Calu3 (cell line): ENCODE measurements at places on chromosomes 11 and 22. TPM values are rescaled to one million over a fixed set of nuclear protein-coding genes. Genes with fewer than 3 reads are reported as not detected.
A peak's percentile ranks its signal among the peaks of the same experiment; 100 is the strongest.

FOLR3 gene
- not detected in 2 replicates for total RNA-seq

NCAM1 gene
- 3.7 and 4.6 TPM in 2 replicates for total RNA-seq

TYR gene
- not detected in 2 replicates for total RNA-seq

DNA sequence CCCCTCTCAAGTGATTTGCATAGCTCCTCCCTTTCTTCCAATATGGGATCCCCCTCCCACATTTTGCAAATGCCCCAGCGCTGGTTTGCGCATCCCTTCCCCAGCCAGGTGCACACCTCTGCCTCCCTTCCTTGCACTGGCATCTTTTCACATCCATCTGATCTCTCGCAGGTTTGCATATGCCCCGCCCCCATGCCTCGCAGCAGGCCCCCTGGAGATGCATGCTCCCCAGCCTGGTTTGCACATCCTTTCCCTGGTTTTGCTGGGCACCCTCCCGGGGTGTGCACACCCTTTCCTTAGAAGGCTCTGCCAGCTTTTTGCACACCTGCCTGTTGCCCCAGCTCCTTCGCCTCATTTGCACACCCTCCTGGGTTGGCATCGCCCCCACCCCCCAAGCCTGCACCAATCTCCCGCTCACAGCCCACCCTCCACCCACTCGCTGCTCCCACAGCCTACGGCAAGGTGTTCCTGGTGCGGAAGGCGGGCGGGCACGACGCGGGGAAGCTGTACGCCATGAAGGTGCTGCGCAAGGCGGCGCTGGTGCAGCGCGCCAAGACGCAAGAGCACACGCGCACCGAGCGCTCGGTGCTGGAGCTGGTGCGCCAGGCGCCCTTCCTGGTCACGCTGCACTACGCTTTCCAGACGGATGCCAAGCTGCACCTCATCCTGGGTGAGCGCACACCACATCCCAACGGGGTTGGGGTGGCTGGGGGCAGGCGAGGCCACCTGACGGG is 917 bp downstream of the RPS6KA4 start:
- H3K36me3 ChIP-seq = peaks cover 57% of the 10 kb centered on the region
- peak overlapping the region; percentile 36 for H3K27ac ChIP-seq
- no peak for DNase-seq
- peak overlapping the region; percentile 80 for H3K4me3 ChIP-seq
- H3K4me1 ChIP-seq = peaks cover 35% of the 10 kb centered on the region

DNA sequence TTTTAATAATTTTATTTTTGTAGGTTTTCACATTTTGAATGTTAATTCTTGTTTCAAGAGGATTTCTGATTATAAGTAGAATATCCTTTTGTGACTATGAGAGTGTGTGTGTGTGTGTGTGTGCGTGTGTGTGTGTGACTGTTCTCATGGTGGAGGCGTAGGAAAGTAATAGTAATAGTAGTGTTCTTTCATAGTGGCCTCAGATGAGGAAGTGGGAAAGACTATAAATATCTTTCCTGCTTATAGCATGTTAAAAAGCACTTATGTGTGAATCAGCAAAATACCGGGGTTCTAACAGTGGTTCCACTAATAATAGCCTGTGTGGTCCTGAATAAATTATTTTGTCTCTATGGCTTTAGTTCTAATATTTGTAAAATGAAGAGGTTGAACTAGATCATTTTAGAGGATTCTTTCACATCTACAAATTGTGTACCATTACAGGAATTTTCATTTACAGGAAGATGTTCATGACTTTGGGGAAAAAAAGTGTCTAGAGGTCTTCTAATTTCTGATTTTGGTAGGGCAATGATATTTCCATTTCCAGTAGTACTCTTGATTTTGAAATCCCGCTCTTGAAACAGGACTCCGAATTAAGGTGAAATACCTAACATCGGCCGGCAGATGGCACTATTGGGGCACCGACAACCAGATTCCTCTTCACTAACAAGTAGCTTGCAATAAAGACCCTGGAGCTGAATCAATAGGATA is 29.9 kb upstream of the OR10G7 start:
- H3K27me3 ChIP-seq = peaks cover 30% of the 10 kb centered on the region
- H3K4me3 ChIP-seq = no peak overlapping the region

ASRGL1 gene
- total RNA-seq = 30.3 and 38.7 TPM in 2 replicates

- H3K36me3 ChIP-seq = no peaks in the 10 kb centered on the region
- H3K4me3 ChIP-seq = no peak overlapping the region
- no peaks in the 10 kb centered on the region for H3K4me1 ChIP-seq
- H3K27me3 ChIP-seq = peaks cover 66% of the 10 kb centered on the region
- no peak for DNase-seq
Measured at GRCh38 chr11:111456086-111456858, 55.9 kb downstream of the BTG4 start.

- H3K36me3 ChIP-seq = no peaks in the 10 kb centered on the region
- H3K4me1 ChIP-seq = no peaks in the 10 kb centered on the region
- no peak for DNase-seq
- no peak overlapping the region for H3K4me3 ChIP-seq
- H3K27ac ChIP-seq = no peak overlapping the region
- no peaks in the 10 kb centered on the region for H3K27me3 ChIP-seq
Measured at GRCh38 chr11:39011797-39012196, 2413.8 kb upstream of the RAG2 start.

C11orf87 gene
- total RNA-seq = not detected in 2 replicates

CREB3L1 gene
- total RNA-seq = 0.61 TPM in 1 of 2 replicates, not detected in the other

TMEM126A gene
- 20.9 and 22.9 TPM in 2 replicates for total RNA-seq

PLEKHA7 gene
- total RNA-seq = 138 and 167 TPM in 2 replicates

DNA sequence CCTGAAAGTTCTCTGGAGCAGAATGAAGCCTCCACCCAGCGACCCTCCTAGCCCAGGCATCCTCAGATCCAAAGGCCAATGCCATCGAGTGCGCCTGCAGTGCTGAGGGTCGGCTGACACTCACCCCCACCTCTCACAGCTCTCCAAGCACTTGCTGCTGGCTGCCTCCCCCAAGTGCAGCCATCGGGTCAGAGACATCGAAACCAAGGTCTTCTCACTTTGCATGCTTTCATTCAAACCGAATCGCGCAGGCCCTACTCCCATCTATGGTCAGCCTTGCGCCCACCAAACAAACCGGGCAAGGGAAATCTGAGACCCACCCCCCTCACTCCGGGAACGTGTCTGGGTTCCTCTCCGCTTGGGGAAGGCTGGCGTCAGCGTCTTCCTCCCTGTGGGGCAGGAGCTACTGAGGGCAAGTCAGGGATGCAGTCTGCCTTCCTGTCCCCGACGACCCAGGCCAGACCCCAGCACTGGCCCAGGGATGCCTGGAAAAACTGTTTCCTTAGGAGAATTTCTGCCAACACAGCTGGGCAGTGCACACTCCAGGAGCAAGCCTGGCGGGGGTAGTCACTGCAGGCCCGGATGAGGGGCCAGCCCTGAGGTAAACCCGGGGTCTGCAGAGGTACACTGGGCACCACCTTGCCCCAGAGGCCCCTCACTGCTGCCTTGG is 7.0 kb downstream of the WNT7B start:
- H3K4me1 ChIP-seq = peaks cover 50% of the 10 kb centered on the region
- peaks cover 43% of the 10 kb centered on the region for H3K36me3 ChIP-seq
- peak overlapping the region; percentile 42 for H3K4me3 ChIP-seq
- peak overlapping the region; percentile 60 for H3K27ac ChIP-seq
- no peaks in the 10 kb centered on the region for H3K27me3 ChIP-seq
- no peak for DNase-seq

ZNF280B gene
- 4.0 and 4.6 TPM in 2 replicates for total RNA-seq

P2RY2 gene
- 1.6 and 2.3 TPM in 2 replicates for total RNA-seq

FOSL1 gene
- total RNA-seq = 69.8 and 76.1 TPM in 2 replicates
